ENCODE measurements at places on chromosomes 12 and 14.
A peak's percentile ranks its signal among the peaks of the same experiment; 100 is the strongest.

- peak; percentile 78 for DNase-seq
Measured at GRCh38 chr14:56422703-56423213, 156.8 kb upstream of the TMEM260 start.

- DNase-seq: no peak
Measured at GRCh38 chr14:89015016-89015415, 190.6 kb downstream of the TTC8 start.

DNA sequence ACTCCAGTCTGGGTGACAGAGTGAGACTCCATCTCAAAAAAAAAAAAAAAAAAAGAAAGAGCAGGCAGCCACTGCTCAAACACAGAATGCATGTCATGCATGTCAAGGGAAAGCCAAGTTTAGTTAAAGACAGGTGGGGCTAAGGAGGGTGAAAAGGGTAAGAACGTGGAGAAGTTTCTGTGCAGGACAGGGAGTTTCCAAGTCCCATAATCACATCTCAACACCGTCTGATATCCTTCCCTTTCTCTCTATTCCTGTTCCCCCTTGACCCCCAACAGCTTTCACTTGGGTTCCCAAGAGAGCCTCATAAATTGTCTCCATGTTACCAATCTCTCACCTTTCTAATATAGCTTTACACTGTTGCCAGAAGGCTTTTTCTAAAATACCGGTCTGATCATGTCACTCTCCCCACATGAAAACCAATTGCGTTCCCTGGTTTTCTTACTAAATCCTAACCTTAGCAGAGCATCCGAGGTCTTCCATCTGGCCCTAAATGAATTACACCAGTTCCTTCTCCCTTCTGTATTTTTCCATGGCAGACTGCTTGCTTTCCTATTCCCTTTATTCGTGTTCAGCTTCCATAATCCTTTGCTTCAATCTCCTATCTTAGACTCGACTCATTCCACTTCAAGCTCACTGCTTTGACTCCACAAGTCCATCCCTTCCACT lies 37.0 kb downstream of the LIMA1 start:
- no peak for DNase-seq

- DNase-seq: no peak
Measured at GRCh38 chr12:18296201-18296908, 35.0 kb downstream of the PIK3C2G start.

- no peak for DNase-seq
Measured at GRCh38 chr12:111068290-111068689, 147.9 kb upstream of the MYL2 start.

DNA sequence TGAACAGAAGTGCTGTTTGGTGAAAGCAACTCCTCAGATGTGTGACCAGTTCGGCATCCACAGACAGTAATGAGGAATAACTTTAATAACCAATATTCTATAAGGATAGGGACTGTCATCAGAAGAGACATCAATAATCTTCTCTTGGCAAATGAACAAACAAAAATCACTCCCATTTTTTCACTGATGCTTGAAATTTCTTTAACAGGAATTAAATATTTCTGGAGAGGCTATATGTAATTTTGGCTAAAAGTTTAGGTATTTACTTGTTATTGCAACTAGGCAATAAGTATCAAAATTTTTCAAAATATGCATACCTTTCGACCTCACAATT lies 121.6 kb upstream of the EEA1 start:
- no peak for DNase-seq

GRCh38 chr12:17284873-17285272 lies 678.9 kb upstream of the LMO3 start:
- DNase-seq: no peak

DNA sequence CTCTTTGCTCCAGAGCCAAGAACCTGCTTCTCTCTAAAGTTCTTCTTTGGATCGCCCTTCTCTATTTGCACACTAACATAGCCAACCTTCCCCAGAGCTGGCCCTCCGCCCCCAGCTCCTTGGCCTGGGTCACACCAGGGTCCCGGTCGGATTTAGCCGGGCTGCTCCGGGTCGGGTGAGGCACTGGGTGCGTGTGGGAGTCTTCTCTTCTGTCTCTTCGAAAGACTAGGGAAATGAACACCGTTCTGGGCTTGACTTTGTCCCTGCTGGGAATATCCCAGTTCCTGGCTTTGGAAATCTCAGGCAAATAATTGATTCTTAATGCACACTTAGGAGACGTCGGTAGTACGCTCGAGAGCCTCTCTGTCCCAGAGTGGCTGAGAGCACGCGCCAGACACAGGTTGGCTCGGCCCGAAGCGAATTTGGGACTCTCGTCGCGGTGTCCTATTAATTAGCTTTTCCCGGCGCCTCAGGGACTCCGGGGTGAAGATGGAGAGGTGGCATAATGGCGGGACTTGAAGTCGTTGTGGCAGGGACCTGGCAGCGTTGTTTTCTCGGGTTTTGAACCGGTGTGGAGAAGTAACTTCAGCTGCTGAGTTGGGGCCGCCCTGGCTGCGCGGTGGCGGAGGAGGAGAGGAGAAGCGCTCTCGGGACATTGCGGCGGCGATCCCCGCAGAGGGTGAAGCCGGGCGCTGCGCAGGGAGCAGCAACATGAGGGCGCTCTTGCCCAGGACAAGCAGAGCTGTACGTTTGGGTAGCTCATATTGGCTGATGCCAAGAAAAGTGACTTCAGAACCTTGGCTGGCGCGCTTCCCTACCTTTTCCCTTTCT lies 7.5 kb downstream of the FOXG1 start:
- DNase-seq: peak; percentile 71

GRCh38 chr12:28453686-28454085 lies 263.4 kb downstream of the CCDC91 start:
- no peak for DNase-seq

DNA sequence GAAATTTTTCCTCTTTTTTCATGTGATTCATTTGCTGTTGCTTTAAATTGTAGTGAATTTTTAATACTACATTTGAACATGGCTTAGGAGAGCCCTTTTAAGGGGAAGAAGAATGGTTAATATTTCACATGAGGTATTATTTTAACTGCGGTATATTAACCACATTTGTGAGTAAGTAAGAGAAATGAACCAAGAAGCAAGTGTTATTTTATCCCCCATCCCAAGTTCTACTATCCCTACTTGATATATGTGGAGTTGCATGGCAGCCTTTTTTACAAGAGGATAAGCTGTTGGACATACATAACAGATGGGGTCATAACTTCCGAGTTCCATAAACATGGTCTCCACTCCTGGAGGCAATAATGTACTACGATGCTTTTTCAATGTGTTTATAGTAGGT lies 623.3 kb downstream of the LRFN5 start:
- no peak for DNase-seq

- DNase-seq: no peak
Measured at GRCh38 chr12:52312086-52312485, 9.1 kb downstream of the KRT83 start.

DNA sequence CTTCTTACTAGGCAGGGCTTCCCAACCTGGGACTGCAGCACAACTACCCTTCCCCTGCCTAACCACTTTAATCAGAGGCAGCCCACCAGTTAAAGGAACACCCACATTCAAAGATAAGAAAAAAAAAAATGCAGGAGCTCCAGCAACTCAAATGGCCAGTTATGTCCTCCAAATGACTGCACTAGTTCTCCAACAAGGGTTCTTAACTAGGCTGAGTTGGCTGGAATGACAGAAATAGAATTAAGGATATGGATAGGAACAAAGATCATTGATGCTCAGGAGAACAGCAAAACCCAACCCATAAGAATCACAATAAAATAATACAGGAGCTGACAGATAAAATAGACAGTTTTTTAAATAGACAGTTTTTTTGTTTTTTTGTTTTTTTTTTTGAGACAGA lies 154.2 kb downstream of the PLCZ1 start:
- no peak for DNase-seq

- DNase-seq: no peak
Measured at GRCh38 chr12:2198542-2198941, 145.8 kb downstream of the CACNA1C start.

GRCh38 chr12:70615174-70615866 lies 21.9 kb downstream of the PTPRB start:
- no peak for DNase-seq

- peak; percentile 44 for DNase-seq
Measured at GRCh38 chr14:92473261-92473968, 40.2 kb upstream of the RIN3 start.

- DNase-seq: no peak
Measured at GRCh38 chr14:50670196-50670865, 2.2 kb upstream of the SAV1 start.

- peak; percentile 94 for DNase-seq
Measured at GRCh38 chr14:64654246-64654900, 49.9 kb upstream of the PLEKHG3 start.

DNA sequence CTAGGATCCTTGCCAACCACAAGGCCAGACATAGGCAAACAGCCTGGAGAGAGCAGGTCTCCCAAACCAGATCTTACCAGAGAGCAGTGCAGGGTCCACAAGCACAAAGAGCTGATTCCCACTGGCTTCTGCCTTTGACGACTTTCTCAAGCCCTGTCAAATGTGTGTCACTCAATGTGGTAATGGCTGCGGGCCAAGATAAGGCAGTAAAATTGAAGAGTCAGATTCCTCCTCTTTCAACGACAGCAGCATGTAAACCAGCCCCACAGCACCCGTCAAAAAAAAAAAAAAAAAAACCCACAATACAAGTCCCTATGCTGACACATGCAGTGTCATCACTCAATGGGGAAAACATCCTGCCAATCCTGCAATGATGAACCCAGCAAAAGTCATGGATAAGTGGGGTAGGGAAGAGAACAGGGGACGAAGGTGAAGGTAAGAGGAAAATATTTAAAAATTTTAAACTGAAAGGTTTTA lies at the start of gene STON2:
TSS of gene STON2 (minus strand) at position 123 of the 477 bp plus-strand sequence. CDS start 1,942 bp downstream, outside the sequence.
- DNase-seq: peak; percentile 75

DNA sequence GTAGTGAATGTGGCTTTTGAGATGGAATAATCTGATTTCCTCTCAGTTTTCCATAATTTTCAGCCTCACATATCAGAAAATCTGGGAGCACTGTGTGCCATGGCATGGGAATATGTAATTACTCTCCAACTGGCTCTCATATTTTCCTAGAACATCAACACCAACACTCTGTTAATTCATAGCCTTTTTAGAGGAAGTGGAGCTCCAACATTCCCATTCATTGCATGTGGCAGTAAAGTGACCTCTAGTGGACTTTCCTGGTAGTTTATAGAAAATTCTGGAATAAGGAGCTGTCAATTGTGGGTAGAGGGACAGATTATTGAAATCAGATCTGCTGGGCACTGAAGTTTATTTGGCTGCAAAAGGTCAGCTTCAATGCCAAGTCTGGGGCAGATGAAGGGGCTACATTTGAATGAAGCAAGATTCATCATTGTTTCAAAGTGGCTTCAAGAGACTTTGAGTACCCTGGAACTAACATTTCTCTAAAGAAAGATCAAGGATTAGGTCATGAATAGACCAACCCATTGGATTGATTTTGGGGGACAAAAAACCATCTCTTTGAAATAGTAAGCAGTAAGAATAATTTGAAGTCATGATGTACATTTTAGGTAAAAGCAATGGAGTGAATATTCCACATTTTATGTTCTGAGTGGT lies 23.6 kb upstream of the USP44 start:
- peak; percentile 55 for DNase-seq

DNA sequence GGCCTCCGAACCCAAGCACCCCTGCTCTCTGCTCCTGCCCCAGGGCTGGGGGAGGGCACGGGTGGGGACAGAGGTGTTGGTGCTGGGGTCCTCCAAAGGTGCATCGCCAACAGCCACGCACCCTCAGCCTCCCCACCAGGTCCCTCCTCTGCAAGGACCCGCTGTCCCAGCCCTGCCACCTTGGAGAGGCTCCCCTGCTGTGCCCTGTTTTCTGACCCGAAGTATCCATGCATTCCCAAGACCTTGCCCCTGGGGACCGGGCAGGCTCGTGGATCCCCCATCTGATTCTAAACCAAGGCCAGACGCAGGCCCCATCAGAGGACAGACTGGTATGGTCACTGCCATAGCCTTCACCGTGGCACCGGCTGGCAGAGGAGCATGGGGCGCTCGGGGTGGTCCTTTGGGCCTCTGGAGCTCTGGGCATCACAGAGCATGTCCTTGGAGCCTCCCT lies 22.7 kb upstream of the BEGAIN start:
- DNase-seq: no peak

GRCh38 chr12:4327293-4327692 lies 6.3 kb downstream of the TIGAR start:
- no peak for DNase-seq

DNA sequence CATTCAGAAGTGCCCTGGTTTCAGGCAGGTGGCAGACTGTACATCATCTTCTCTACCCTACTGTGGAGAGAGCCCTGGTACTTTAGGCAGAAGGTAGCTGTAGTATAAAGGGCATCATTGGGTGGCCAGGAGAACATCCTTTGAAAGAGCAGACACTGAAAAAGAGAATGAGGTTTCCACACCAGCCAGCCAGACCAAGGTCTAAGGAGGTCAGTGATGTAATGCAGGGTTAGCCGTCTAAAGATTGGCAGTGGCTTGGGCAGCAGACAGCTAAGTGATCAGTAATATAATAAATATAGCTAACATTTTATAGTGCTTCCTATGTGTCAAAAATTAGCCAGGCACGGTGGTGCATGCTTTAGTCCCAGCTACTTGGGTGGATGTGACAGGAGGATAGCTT lies 12.0 kb downstream of the ZBTB25 start:
- DNase-seq: no peak

- no peak for DNase-seq
Measured at GRCh38 chr14:22039938-22040780, 366.5 kb upstream of the OR4E1 start.

DNA sequence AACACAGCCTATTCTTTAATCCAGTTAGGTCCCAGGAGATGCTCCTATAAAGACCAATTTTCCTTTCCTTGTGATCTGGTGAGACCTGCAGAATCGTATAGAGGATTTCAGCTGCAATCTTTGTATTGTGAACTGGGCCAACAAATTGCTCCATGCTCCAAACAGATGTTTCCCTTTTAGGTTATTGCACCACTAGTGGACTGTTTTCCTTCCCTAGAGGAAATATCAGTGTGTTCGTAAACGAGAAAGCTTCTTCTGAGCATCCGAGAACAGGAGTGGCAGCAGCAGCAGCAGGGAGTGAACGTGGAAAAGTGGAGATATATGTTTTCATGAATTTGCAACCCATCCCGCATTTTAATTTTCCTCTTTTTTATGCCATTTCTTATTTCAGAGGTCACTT lies 344.1 kb upstream of the PDE3A start:
- DNase-seq: no peak

DNA sequence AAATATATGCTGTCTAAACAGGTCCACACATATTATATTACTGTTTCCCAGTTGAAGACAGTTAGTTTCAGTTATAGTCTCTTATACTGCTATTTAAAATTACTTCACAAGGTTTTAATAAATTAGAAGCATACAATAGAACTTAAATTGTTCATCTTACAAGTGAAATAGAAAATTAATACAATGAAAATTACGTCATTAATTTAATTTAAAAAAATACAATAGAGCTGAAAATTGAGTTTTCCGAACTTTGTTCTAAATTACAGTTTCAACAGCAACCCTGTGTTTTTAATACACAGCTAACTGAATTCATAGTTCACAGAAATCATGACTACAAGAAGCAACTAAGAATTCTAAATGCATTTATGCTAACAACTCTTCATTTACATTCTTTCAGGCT lies 525.7 kb upstream of the FOXG1 start:
- no peak for DNase-seq

GRCh38 chr14:63596998-63597658 lies 44.5 kb downstream of the WDR89 start:
- DNase-seq: no peak

Measured in astrocyte of the spinal cord (primary cell).